NCI-H1694 treated with DMSO at 0.1 percent for 48 hours (cell line): ENCODE measurements at places on chromosomes 1 and 21.

DNA sequence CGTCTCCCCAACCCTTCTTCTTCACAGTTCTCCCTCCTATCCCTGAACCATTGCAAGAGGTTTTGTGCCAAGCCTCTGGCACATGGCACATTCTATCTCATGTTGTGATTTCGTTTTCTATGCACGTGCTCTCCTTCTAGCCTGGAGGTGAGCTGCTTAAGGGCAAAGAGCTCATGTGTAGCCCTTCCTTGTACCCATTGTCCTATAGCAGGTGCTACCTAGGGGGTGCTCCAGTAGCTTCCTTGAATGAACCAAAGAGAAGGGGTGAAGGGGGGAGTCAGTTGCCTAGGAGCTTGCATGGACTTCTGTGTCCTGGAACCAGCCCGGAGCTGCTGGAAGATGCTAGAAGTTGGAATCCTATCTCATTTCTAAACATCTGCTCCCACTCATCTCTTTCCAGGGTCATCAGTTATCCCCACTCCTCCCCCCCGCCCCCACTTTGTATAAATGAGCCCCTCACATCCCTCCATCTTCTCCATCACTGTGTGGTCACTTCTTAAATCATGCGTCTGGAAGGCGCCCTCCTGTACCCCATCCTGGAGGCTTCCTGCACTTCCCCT is 535 bp upstream of the DISC1 start:
- no peak for DNase-seq

DNA sequence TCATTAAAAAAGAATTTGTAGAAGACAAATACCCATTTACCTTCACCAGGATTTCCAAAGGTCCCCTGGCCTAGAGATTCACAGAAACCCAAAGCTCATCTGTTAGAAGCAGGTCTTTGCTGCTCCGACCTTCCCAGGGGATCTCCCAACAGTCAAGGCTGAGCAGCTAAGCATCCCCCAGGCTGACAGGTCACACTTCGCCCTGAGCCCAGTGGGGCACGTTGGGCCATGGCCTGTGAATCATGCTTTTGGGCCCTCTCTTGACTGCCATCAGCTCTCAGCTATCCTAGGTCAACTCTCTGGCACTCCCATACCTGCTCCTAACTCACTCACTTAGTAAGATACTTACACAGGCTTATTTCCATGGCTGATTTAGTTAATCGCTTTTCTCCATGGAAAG is 157.7 kb downstream of the DSCAM start:
- DNase-seq, result no peak

GRCh38 chr1:110962892-110963690 is 631 bp downstream of the LRIF1 start:
- DNase-seq, result peak; percentile 66

- DNase-seq, result no peak
Measured at GRCh38 chr1:65423884-65424572, 3.6 kb downstream of the LEPR start.

DNA sequence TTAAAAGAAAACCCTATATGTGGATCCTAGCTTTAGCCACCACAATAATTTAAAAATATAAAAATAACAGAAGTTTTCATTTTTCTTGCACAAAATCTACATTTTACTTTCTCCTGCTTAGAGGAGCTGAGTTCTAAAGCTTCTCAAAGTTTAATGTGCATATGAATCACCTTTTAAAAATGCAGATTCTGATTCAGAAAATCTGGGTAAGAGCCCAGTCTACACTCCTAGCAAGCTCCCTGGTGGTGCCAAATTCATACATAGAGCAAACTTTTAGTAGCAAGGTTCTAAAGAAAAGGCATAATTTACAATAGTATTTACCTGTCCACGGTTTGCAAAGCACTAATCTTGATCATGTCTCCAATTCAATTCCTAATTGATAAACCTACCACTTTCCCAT is 19.3 kb downstream of the RSBN1 start:
- DNase-seq, result no peak

GRCh38 chr1:29120947-29121485 is 2.7 kb downstream of the TMEM200B start:
- DNase-seq, result no peak

DNA sequence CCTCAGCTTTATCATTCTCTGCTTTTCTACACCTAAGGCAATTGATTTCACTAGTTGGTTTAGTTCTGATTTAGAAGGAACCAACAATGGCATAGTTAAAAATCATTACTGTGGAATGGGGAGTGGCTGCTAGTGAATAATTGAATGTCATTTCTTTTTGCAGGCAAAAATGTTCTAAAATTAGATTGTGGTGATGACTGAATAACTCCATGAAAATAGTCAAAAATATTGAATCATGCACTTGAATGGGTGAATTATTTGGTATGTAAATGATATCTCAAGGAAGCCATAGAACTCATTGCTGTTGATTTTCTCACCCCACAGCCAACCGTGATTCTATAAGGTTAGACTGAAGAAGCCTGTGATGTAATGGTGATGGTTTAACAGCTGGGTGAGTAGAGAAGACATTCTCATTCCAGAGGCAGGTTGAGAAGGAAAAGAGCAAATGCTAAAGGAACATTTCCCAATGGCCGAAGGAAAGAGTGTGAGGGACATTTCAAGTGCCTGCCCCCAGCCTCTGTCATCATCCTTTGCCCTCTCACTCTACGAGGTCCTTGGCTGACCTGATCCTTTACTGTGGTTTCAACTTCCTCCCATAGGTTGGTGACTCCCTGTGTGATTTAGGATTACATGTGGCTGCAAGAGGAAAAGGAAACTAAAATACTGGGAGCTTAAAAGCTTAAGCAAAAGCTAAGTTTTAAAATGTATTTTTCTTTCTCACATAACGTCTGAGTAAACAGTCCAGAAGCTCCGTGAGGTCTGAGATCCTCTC is 12.5 kb downstream of the OVAAL start:
- no peak for DNase-seq

DNA sequence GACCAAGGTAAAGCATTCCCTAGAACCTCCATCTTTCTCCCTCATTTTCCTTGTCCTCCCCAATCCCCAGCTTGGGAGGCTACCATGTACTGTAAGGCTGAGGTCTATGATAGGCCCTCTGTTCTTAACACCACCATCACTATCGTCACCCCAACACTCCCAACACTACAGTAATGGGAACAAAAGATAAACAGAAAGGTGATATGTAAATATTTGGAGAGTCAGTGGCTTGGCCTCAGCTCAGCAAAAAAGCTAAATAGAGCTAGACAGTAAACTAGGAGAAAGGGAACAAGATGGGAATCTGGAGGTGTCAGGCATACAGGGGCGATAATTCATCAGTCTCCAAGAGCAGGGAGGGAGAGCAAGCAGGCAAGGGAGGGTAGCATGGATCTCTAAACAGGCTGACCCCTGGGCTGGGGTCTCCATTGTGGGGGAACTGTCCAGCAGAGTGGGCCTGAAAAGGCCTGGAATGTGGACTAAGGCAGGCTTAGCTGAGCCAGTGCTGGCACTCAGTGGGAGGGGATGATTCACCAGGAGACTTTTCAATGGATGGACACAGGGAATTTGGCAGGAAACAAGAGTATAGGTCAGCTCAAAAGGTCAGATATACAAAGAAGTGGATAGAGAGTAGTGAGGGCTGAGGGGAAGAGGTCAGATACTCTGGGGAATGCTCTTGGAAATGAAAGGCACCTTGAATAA is 6.7 kb downstream of the WNT2B start:
- DNase-seq, result no peak

- DNase-seq, result no peak
Measured at GRCh38 chr1:159970932-159971342, 16.9 kb upstream of the SLAMF9 start.
